ENCODE measurements at places on chromosomes 11 and 22.

- no peak for DNase-seq
Observed at GRCh38 chr11:36016263-36016662, 72.4 kb downstream of the LDLRAD3 start.

DNA sequence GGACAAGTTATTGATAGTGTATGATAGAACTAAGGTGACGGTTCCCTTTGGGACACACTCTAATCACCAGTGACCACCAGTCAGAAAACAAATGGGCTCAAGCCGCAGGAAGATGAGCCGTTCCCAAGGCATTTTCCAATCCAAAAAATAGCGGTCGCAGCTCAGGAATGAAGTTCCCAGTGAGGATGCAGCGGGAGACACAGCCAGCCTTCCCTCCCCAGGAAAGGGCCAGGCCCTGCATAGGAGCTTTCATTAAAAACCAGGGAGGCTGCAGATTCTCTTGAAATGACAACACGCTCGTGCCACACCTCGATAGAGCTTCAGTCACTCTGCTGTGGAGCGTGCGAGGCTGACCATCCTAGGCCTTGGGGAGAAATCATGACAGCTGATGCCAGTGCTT lies 65.8 kb upstream of the WNT7B start:
- no peak for DNase-seq

DNA sequence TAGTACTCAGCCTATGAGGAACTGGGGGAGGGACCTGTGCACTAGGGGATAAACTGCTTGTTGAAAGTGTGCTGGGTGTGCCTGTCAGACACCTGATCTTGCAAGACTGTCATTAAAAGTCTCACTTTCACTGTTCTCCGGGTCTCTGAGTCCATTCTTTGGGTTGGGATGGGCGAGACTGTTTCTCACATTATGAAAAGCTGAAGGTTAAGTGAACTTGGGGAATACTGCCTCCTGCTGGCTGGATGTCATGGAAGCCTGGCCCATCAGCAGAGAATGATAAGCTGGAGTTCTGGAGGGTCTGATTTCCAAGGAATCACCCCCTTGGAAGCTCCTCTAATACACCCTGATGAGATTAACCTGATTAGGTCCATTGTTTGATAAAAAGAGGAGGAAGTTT lies 9.0 kb upstream of the VPREB1 start:
- peak; percentile 9 for DNase-seq

DNA sequence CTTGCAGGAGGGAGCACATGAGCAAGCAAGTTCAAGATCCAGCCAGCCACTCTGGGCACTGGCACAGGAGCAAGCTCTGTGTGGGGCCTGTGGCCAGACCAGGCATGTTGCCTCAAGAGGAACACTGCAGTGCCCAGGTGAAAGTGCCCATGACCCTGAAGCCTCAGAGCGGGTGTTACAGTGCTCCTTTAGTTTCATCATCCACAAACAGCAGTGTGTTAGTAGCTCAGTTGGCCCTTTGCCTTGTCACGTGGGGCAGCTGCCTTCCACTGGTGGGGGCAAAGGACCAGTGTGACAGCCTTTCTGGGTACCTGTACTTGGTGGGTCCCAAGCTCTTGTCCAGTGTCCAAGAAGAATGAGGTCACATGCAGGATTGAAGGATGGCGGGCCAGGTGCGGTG lies 3.0 kb upstream of the EI24 start:
- DNase-seq, result no peak

DNA sequence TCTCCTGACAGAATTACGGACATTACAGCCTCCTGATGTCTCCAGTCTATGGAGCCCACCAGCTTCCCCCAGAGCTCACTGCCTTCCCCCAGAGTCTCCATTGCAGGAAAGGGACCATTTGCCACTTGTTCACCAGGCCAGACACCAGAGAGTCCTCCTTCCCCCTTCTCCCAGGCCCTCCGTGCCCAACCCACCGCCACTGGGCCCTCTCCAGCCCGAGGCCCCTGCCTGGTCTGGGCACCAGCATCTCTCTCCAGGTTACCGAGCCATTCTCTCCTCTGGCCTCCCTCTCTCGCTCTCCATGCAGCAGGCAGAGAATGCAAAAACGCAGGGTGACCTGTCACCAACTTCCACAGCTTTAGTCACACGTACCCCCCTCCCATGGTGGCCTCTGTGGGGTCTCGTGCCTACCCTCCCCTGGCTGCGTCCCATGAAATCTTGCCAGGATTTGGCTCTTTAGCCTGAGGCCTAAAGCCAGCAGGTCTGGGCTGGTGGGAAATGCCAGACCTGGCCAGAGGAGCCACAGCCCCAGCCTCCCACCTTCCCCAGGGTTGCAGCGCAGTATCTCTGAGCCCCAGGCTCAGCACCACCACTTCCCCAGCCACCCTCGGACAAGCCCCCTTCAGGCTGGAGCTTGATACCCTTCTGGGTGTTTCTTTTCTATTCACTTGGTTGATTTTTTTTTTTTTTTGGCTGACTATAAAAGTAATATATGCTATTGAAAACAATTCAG lies 6.8 kb upstream of the SERPINH1 start:
- no peak for DNase-seq

GRCh38 chr11:120547811-120548681 lies 36.5 kb downstream of the GRIK4 start:
- no peak for DNase-seq

- DNase-seq, result no peak
Observed at GRCh38 chr11:75775056-75775455, 6.5 kb downstream of the DGAT2 start.

DNA sequence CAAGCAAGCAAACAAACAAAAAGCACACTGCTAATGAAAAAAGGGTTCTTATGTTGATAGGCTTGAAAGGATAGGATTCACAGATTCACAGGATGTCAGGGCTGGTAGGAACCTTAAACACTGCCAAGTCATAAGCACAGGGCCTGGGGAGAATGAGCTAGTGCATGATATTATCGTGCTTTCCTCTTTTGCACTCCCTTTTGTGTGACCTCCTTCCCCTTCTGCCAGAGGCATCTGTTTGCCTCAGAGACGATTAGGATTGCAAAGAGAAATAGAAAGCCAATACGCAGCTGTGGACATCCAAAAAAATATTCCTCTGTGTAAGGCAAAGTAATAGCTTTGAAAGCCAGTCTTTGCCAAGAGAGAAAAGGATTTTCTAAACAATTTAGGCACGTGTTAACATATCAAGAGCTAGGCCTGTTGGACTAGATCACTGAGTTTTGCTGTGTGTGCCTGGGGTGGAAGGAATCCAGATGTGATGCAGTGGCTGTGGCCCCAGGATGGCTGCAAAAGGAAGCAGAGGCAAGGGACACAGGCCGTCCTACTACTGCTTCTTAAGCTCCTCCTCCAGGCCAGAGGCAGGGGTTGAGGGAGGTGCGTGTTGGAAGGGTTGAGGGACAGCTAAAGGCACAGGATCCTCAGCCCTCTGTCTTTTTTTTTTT lies 30.6 kb downstream of the MCHR1 start:
- DNase-seq, result no peak

- DNase-seq, result no peak
Observed at GRCh38 chr11:27468209-27468994, 4.2 kb downstream of the LGR4 start.

- no peak for DNase-seq
Observed at GRCh38 chr11:14445542-14446530, 53.8 kb downstream of the COPB1 start.

DNA sequence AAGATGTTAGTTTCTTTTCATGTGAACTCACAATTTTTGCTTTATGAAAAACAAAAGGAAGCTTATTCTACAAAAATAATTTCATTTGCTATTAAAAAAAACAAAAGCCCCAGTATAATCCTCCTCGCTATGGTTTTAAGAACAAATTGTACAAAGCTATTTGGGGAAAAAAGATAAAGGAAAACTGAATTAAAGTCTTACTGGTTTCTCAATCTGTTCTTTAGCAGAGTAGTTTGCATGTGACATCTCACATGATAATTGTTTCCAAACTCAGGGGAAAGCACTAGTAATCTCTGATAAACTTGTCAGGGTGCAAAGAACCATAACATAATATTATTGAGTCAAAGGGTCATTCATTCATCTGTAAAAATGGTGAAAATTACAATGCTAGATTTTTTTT lies 2.9 kb upstream of the DDI1 start:
- no peak for DNase-seq

DNA sequence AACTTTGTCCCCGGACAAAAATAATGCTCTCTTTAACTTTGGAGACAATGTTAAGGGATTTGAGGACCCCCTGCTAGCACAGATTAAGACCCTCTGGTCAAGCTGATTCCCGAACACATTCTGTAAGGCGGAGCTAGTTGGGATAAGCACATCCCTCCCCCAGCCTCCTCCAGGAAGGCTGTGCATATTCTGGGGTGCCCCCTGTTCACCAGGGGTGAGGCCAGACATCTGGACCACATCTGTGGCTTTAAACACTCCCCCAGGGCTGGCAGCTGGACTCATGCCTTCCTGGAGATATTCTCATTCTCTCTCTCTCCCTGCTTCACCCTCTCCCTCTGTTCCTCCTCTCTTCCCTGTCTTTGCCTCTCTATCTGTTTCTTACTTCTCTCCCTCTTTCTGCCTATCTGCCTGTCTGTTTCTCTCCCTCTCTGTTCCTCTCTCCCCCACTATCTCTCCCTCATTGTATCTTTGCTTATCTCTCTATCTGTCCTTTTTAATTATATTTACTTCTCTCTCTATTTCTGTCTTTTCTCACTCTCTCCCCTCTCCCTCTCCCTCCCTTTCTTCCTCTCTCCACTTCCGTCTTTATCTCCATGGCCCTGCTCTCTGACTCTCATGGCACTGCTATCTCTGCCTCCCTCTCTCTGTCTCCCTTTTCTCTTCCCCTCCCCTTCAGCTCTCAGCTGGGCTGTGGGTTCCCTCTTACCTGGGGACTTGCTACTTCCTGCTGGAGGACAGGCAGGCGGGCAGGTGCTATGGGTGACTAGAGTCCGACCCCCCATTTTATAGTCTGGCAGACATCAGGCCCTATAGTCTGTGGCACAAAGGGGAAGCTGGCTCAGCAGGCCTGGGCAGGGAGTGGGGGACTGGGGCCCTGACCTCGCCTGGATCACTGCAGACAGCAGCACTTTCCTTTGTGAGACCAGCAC lies at the start of gene CRYBB1:
CRYBB1 (minus strand) TSS at position 757 of the 929 bp plus-strand sequence. CDS start 1,708 bp downstream, outside the sequence.
- DNase-seq, result no peak

- peak; percentile 36 for DNase-seq
Observed at GRCh38 chr11:111454561-111455192, 57.5 kb downstream of the BTG4 start.

GRCh38 chr11:32751381-32751780 lies 43.1 kb downstream of the CCDC73 start:
- no peak for DNase-seq

- no peak for DNase-seq
Observed at GRCh38 chr11:80338231-80338630, 897.4 kb upstream of the TENM4 start.

- DNase-seq, result no peak
Observed at GRCh38 chr22:47380692-47381091, 618.2 kb downstream of the TBC1D22A start.
